ENCODE measurements at places on chromosomes 7 and 10.

DNA sequence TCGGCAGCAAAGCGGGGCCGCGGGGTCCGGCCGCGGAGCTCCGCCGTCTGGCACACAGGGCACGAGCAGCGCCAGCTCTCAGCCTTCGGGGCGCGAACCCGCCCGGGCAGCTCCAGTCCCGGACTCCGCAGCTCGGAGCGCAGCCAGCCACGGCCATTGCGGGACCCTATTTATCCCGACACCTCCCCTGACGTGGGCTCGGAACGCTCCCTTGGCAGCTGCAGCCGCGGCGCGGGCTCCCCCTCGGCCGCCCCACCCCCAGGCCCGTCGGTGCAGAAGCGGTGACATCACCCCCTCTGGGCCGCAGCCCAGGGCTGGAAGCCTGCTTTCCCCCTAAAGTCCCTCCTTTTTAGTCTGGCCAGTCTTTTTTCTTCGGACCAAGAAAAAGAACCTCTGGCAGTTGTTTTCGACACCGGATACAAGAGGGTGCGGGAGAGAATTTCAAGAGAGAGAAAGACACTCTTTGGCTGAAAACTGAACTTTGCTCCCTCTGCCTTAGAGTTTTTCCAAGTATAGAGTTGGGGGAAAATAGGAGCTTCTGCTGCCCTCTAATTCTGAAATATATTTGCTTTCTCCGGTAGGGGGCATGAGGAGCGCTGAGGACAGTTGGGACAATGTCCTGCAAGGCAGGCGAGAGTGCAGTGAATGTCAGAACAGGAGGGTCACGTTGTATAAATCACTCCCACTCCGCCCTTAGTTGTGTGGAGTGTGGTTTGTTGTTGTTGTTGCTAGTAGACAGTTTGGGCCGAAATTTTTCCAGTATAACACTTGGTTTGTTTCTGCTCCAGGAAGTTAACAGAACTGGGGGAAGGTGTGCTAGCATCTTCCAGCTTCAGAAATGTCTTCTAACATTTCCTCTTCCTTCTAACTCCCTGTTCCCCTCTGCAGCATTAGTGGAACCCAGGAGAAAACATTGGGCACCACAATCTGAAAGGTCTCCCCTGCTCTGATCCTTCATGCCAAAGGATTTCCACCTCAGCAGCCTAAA, at the start of gene SFRP4:
Gene SFRP4, minus strand, starts transcription at position 145 of the 988 bp plus-strand sequence. CDS start 280 bp downstream, outside the sequence.
- DNase-seq: peak; percentile 25

DNA sequence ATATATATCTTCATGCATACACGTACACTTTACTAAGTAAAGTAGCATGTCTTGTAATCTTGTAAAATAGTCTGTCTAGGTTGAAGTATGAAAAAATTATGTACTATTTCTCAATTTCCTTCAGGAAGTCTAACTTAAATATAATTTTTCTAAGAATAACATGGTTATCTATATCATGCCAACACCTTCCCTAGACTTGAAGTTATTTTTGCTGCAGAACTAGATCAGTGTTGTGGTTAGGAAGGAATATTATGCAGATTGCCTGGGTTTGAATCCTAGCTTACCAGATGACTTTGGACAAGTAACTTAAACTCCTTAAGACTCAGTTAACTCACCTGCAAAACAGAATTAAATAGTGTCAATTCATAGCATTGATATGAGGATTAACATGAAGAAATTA, 142.2 kb upstream of the SEMA3A start:
- DNase-seq: no peak

DNA sequence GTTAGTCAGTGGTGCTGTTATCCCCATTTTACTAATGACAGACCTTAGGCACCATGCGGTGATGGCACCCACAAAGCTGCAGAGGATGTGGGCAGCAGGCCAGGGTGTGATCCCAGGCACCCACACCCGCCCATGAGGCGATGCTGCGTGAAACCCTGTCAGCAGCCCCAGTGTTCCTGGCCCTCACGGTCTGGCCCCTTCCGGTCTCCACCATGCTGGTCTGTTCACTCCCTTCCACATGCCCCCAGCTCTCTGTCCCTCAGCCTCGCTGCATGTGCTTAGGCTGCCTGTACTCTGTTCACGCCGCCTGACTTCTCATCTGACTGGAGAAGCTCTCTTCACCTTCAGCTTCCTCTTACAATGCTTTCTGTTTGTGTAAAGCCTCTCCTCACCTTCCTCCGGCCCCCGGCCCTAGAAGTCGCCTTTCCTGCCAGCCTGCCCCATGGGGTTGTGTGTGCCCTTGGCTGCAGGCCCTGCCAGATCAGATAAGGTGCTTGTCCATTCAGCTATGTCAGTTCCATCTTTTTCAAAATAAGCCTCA, 17.6 kb upstream of the ORAI2 start:
- DNase-seq: no peak

- DNase-seq: peak; percentile 58
Observed at GRCh38 chr7:464454-465401, 54.9 kb downstream of the PDGFA start.

DNA sequence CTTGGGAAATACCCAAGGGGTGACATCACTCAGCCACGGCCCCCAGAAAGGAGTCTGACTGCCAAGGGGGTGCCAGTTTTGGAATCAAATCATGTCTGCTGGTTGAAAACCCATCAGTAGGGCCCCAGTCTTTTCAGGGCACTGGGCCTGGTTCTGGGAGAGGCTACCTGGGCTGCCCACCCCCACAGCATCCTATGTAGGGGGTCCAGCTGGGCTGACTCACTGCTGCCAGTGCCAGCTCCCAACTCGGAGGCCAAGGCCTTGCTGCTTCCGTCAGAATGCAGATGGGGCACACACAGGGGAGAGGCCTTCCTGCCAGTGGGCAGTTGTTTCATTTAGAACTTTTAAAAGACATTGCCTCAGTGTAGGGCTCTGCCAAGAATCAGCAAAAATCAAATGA, 39.5 kb upstream of the DMBT1 start:
- no peak for DNase-seq

DNA sequence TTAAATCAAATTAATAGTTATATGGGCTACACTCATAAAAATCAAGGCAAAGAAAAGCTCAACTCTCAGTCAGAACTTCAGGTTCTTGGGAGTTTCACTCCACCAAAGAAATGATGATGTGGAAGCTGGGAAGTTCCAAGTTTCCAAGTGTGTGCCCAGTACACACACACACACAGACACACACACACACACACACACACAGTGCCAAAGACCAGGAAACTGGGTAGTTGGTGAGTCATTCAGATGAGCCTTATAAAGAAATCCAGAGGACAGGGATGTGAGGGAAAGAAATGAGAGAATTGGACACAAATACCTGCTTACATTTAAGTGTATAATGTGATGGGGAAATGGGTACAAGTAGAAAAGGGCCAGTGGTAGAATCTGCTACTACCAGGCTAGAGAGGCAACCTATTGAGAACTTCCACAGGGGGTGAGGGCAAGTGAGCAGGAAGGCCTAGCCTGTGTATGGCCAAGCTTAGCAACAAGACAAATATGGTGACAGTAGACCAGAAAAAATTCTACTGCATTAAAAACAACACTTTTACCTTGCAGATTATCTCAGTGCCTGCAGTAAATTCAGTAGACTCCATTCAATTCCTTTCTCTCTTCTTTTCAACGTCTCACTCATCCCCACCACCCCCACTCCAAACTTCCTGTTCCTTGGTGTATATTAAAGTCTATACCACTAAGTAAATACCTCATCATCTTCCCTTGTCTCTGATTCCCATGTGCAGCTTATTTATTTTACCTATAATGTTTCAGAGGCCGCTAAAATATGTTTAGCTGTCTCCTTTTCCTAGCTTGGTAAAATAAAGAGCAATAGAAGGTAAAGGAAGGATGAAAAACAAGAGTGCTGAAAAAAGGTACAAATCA, 95.0 kb downstream of the CABCOCO1 start:
- no peak for DNase-seq

DNA sequence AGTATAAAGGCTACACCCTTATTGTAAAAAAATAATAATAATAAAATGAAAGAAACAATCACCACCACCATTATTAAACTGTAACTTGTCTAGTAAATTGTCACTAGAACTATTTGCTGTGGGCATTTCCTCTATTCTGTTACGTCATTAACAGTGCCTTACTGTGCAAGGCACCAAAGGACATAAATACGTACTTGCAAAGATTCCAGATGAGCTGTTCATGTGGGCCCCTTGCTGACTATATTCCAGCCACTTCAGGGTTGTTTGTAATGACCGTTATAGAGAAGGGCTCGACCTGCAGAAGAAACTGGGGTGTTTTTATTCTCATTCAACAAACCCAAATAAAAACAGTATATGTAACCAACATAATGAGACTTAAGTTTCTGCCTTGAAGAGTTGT, 60.4 kb downstream of the KLRG2 start:
- no peak for DNase-seq

GRCh38 chr7:45292481-45292880, 134.9 kb downstream of the RAMP3 start:
- no peak for DNase-seq

DNA sequence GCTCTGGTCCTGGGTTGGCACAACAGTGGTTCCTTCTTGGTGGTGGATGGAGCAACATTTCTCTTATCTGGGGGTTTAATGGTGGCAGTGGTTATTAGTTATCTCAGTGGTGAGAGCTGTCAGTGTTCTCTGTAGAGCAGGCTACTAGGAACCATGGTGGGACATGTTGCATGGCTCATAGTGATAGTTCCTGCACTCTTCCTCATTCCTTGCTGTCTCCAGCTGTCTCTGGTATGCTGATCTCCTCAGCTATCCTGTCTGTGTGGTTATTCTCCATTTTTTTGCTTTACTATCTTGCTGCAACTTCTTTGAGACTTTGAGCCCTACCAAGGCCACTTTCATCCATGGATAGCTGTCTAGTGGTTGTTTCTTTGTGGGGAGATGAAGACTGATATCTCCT, 44.0 kb downstream of the CCDC7 start:
- DNase-seq: no peak

GRCh38 chr7:55641273-55641691, 69.0 kb upstream of the VOPP1 start:
- peak; percentile 68 for DNase-seq

DNA sequence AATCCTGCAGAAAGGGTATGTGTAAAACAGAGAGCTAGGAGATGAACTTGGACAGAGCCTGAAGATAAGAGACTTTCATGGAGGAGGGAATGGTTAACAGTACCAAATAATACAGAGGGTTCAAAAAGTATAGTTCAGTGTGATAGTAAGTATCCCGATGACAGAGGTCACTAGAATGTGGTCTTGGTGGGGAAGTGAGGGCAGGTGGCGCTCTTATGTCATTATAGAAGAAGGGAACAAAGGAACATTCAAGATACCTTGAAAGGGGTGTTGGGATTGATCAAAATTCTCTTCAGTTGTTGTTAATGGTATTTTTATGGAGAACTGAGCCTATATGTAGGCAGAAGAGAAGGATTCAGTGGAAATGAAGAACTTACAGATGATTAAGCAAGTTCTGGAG, 312.5 kb downstream of the SUGCT start:
- DNase-seq: no peak

GRCh38 chr10:58588673-58589265, 76.1 kb downstream of the BICC1 start:
- DNase-seq: no peak

GRCh38 chr7:36464271-36464670, 74.6 kb downstream of the ANLN start:
- DNase-seq: no peak

DNA sequence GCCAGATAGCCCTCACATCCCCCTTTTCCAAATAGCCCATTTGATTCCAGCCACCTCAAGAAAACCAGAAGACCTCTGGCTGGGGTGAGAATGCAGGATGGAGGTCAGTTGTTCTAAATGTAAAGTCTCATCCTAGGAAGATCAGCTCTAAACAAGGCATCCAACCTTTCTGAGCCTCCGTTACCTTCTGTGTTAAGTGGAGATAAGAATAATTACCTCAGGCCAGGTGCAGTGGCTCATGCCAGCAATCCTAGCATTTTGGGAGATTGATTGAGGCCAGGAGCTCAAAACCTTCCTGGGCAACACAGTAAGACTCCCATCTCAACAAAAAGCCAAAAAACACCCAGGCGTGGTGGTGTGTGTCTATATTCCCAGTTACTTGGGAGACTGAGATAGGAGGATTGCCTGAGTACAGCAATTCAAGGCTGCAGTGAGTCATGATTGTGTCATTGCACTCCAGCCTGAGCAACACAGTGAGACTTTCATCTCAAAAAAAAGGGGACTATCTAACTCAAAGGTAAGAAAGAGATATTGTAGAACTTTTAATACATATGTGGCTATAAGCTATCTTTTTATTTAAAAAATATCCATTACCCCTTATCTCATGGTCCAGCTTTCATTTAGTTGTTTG, 43.5 kb downstream of the PRTFDC1 start:
- DNase-seq: no peak

GRCh38 chr7:43879477-43879876, 10.2 kb upstream of the MRPS24 start:
- no peak for DNase-seq

- DNase-seq: no peak
Observed at GRCh38 chr7:157007470-157008066, 2.9 kb downstream of the MNX1 start.

DNA sequence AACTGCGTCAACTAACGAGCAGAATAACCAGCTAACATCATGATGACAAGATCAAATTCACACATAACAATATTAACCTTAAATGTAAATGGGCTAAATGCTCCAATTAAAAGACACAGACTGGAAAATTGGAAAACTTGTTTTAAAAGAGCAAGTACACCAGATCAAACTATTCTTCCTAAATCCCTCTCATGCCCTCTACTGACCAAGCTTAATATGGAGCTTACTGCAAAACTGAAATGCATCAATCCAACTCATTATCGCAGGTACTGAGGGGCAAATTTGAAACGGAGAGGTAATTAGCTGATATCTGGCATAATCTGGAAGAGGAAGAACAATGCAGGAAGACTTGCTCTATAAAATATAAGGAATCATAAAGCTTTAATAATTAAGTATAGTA, 1223.8 kb downstream of the NXPH1 start:
- no peak for DNase-seq

DNA sequence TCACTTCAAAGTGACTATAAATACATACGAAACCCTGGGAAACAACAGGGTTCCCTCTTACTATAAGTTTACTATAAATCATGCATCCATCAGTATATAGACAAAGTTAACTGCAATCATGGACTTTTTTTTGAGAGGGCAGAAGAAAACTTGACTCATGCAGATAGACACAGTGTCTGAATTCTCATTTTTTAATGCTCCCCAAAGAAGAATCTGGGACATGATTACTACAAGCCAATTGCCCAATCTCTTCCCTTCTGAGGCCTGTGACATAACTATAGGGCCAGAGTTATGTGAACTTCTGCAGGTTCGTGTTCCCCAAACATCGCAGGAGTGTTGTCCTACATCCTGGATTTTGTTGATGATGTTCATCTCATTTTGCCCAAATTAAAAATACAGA, 376.5 kb downstream of the KCNMA1 start:
- DNase-seq: no peak

- no peak for DNase-seq
Observed at GRCh38 chr10:119358152-119358512, 150.8 kb downstream of the GRK5 start.

DNA sequence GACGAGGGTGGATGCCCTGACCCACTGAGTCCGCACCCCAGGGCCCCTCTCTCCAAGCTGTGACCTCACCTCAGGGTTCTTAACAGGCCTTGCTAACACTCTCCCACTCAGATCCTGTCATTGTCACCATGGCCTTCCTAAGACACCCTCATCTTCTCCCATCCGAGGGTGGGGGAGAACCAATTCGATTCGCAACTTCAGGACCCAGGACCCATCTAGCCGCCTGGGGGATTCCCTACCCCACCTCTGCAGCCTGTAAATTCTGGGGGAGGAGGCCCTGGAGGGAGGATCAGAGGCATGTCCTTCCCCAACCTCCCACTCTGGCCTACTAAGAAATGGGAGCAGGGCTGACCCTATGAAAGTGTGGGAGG, 17.4 kb downstream of the TRIM8 start:
- no peak for DNase-seq

- no peak for DNase-seq
Observed at GRCh38 chr10:82661701-82662100, 786.7 kb downstream of the NRG3 start.
